NCI-H1694 (cell line): ENCODE measurements at places on chromosomes 2 and 18.
A peak's percentile ranks its signal among the peaks of the same experiment; 100 is the strongest.

DNA sequence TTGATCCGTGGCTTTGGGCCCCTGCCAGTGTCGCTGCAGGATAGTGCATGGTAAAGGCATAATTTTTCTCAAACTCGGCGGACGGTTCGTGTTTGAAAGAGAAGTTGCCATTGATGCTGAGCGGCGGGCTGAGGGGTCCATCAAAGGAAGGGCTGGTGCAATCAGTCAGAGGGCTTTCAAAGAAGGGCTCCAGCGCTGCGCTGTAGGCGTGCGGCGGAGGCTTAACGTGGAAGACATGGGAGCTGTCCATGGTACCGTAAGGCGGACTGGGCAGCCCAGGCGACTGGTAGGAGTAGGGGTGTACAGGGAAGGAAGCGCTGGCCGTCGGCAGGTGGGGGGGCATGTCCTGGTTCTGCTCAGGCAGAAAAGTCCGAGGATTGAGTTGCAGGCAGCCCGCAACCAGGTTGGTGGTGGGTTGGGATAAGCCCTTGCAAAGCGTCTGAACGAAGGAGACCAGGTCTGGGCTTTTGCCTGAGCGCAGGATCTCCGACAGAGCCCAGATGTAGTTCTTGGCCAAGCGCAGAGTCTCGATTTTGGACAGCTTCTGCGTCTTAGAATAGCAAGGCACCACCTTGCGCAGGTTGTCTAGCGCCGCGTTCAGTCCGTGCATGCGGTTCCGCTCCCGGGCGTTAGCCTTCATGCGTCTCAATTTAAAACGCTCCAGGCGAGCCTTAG, 2.3 kb downstream of the NEUROD1 start:
- peak; percentile 86 for DNase-seq

DNA sequence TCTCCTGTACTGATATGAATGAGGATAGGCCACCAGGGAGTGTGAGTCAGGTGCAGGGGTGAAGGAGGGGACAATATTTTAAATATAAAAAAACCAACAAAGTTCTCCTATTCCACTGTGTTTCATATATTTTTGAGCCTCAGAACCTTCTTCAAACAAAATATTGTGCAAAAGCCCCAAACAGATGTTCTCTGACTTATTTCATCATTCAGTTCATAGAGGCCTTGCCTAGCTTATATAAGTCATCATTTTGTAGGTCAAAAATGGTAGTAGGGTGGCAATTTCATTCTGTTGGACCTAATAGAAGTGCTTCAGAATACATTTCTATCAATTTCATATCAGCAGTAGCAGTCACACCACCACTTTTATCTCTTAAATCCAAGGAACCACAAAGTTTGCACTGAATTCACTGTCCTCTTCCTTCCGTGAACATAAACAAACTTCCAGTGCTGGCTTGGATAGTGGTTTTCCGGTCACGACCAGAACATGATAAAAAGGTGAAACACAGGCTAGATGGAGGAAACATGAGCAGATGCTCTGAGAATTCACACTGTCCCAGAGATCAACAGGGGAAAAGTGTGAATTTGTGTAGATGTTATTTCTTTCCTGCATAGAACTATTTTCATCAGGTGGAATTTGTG, 99.1 kb downstream of the EN1 start:
- DNase-seq: no peak

DNA sequence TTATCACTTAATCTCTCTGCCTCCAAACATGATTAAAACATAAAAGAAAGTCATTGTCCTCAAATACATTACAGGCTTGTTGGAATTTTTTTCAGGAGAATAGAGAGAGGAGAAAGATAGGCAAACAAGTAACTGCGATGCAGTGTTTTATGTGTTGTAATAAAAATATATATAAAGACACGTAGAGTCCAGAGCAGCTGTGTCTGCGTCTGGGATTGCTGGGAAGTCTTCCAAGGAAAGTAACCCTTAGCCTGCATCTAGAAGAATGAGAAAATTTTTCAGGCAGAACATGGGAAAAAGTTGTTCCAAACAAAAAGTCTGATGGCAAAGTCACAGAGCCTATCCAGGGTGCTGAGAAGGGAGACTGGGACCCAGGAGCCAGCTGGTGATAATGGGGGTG, 91.8 kb upstream of the ST6GAL2 start:
- DNase-seq: no peak

DNA sequence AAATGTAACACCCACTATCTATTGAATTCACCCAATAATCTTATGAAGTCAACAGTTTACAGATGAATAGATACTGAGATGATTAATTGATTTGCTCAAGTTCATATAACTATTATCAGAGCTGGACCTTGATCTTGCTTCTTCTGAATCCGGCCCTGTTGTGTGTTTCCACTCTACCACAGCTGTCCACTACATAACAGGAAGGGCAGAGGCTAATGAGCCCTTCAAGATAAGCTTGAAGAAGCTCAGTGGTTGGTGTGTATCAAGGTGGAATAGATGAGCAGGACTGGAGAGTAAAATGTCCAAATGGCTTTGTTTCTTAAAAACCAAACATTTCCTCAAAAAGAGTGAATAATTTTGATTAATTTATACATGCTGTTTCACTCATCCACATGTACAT, 56.4 kb upstream of the ITGB6 start:
- no peak for DNase-seq

- no peak for DNase-seq
Observed at GRCh38 chr2:240528406-240529040, 29.3 kb downstream of the ANKMY1 start.

GRCh38 chr2:217757108-217757463, 245.7 kb downstream of the TNS1 start:
- no peak for DNase-seq

DNA sequence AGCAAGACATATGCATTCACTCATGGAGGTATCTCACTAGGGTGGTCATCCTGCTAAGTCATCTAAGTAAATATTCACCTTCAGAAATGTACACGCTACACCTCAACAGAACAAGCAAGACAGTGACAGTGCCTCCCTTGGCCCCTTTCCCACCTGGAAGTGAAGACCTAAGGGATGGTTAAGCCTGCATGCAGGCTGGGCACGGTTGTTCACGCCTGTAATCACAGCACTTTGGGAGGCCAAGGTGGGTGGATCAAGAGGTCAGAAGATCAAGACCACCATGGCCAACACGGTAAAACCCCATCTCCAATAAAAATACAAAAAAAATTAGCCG, 4.4 kb downstream of the LIMS2 start:
- no peak for DNase-seq

GRCh38 chr18:39072970-39073369, 1507.4 kb upstream of the CELF4 start:
- no peak for DNase-seq

DNA sequence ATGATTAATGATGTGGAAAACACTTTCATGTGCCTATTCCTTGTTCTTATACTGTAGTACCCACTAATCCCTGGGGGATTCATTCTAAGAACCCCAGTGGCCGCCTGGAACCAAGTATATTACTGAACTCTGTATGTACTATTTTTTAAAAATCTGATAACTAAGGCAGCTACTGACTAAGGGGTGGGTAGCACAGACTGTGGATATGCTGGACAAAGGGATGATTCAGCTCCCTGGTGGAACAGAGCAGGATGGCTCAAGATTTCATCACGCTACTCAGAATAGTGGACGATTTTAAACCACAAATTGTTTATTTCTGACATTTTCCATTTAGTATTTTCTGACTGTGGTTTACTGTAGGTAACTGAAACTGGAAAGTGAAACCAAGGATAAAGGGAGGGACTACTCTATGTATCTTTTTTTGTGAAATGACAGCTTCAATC, 41.8 kb upstream of the CDC42EP3 start:
- DNase-seq: no peak

DNA sequence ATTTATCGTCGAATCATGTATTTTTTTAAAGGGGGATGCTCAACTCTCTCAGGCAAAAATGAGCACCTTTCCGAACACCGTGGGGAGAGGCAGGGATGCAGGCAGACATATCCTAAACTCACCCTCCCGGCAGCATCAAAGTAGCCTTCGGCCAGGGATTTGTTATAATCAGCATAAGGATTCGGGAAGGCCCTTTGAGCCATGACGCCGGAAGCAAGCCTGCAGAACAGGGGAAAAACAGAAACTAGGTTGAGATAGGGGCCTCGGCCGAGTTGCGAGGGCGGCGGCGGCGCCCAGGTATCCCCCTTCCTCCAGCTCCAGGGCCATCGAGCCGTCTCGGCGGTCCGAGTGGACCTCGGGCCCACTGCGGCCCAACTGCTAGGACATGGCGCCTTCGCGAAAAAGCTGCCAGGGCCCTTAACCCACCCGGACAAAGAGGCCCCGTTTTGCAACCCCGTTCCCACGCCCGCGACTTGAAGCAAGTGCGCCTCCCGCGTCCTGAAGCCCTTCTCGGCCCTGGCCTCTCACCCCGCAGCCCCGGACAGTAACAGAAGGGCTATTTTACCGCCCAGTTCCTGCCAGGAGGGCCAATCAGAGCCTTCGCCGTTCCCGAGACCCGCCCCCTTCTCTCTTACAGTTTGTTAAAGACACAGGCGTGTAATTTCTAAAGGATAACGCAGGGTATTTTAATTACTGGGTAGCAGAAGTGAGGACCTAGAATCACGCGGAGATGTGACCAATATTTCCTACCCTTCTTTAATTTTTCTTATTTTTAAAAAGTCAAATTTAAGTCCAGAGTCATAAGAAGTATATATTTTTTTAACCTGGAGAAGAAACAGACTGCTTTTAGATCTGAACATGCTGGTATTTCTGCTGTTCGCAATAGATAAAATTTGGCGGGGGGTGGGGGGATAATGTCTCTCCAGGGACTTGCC, at the start of gene LANCL1:
Gene LANCL1 (minus strand): TSS at position 566 of the 935 bp plus-strand sequence. CDS start 363 bp downstream, at position 203.
- DNase-seq: peak; percentile 80

GRCh38 chr2:100730290-100730868, 89.6 kb upstream of the NPAS2 start:
- no peak for DNase-seq
